Astrocyte (in vitro differentiated cells and primary cell): ENCODE measurements at places on chromosomes 4 and X.
A peak's percentile ranks its signal among the peaks of the same experiment; 100 is the strongest.

- DNase-seq, result peak; percentile 68
Measured at GRCh38 chrX:39527025-39527424, 570.7 kb downstream of the BCOR start.

DNA sequence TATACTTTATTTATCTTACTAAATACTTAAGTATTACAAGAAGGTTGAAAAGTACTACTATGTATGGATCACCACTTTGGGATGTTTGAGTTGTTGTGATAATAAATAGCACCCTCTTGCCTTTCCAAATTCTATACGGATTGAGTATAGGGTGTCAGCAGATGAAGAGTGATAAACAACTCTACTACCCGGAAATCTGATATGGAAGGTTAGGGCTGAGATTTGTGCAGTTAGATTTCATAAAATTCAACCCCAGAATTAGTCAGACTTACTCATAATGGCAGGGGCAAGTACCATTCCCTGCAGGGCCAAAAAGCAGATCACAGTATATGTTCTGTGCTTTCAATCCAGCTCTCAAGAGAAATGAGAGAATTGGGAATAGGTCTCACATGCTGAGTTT is 1008.9 kb upstream of the PCDH7 start:
- no peak for DNase-seq

DNA sequence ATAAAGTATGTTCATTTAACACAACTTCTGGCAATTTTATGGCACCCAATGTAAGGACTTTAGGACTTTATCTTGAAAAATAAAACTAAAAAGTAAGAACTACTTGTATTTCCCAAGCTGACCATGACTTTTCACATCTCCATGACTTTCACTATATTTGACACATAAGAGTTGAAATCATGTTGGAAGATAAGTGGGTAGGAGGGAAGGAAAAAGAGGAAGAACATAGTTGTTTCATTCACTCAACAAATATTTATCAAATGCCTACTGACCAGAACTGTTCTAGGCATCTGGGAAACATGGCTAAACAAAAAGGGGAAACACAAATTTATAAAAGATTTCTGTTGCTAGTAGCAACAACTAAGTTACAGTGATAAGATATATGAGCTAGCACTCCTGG is 16.0 kb downstream of the SCLT1 start:
- DNase-seq, result no peak

DNA sequence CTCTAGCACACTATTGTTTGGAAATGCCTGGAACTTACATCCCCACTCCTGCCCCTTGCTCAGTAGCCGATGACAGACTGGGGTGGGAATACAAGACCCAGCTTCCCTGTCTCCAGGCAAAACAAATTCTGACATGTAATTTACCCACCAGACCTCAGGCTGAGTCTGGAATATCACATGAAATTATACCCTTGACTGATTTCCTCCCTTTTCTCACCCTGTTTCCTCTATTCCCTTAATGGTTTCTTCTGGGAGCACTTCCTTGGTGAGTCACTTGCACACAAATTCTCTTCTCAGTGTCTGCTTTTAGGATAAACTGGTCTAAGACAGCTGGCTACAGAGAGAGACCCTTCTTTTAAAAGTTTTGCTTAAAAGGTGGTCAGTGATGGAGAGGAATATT is 65.8 kb upstream of the DIPK2B start:
- DNase-seq, result no peak

GRCh38 chr4:77040854-77041725 is 34.7 kb downstream of the CCNI start:
- peak; percentile 33 for DNase-seq

GRCh38 chrX:155048977-155049619 is 21.8 kb downstream of the CMC4 start:
- DNase-seq, result no peak

GRCh38 chr4:121686255-121686654 is 10.5 kb downstream of the ANXA5 start:
- DNase-seq, result no peak

GRCh38 chr4:72817012-72817411 is 248.0 kb upstream of the ADAMTS3 start:
- DNase-seq, result peak; percentile 50

DNA sequence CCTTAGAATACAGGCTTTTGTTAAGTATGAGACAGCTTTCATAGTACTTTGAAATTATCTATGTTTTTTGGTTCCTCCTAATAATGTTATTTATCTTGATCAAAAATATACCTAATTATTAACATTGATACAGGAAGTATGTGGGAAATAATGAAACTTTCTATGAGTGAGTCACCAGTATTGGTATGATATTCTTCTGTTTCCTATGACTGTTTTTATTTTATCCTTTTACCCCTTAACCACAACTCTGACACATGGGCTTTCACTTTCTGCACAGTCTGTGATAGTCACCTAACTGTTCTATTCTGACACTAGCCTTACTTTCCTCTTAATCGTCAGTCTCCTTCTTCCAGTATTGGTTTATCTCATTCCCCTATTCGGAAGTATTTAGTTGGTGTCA is 4.7 kb downstream of the THAP9 start:
- DNase-seq, result peak; percentile 57

- peak; percentile 8 for DNase-seq
Measured at GRCh38 chr4:16289897-16290554, 63.8 kb upstream of the TAPT1 start.

DNA sequence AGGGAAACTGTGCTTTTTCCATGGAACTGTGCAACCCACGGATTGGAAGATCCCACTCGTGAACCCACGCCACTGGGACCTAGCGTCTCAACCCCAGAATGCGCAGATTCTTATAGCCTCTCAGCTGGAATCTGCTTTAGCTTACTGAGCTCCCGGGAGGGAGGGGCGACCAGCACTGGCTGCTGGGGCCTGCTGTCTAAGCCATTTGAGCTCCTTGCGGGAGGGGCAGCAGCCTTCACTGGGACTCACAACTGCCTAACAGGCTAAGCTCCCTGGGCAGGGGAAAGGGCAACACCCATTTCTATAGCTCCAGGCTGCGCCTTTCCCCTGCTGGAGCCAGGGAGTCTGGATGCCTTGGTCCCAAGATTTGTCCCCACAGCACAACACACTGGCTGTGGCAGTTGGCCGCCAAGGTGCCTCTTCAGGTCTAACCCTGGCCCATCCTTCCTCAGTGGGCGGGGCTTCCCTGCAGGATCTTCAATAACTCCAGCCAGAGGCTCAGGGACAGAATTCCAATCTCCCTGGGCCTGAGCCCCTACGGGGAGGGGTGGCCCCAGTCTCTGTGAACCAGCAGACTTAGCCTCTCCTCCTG is 451.7 kb upstream of the PITX2 start:
- no peak for DNase-seq

- DNase-seq, result no peak
Measured at GRCh38 chr4:82388405-82388804, 14.6 kb upstream of the HNRNPD start.

GRCh38 chr4:76203541-76203940 is 10.1 kb downstream of the SCARB2 start:
- DNase-seq, result no peak
